ENCODE measurements at places on chromosomes 5 and 9.
A peak's percentile ranks its signal among the peaks of the same experiment; 100 is the strongest.

- DNase-seq, result no peak
These were observed 588.6 kb upstream of the GRAMD2B start for GRCh38 chr5:125834438-125835115.

GRCh38 chr5:11715461-11716196 lies 188.6 kb downstream of the CTNND2 start:
- DNase-seq, result no peak

GRCh38 chr5:83097689-83098231 lies 20.4 kb downstream of the XRCC4 start:
- no peak for DNase-seq

- no peak for DNase-seq
These were observed 129.1 kb upstream of the FSTL4 start for GRCh38 chr5:133741396-133741795.

GRCh38 chr5:171445644-171446516 lies 26.4 kb downstream of the FGF18 start:
- DNase-seq, result no peak

DNA sequence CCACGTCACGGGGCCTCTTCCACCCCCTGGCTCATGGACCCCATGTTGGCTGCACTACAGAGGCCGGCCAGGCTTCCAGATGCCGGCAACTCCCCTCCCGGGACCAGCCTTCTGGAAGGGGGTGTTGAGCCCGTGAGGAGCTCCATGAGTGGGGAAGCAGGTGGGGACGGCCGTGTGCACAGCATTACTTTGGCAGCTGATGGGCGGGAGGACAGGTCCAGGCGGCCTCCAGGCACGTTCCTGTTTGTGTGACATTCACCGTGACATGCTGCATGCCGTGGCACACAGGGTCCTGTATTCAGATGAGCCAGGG lies 29.1 kb upstream of the ABO start:
- no peak for DNase-seq

- no peak for DNase-seq
These were observed 74.1 kb downstream of the CFAP95 start for GRCh38 chr9:69894720-69895119.

DNA sequence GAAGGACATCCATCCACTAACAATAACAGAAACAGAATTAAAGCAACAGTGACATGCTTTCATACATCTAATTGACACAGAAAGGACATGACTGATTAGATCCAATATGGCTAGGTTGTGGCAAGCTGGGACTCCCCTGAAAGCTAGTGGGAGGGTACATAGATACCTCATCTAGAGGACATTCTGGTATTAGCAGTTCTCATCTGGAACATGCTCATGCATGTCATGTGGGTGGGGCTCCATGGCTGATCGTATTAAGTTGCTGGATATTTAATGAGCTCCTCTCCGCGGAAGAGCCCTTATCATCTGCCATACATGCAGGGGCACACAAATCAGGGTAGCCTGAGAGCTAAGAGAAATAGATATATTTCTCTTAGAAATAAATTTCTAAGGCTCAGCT lies 358.9 kb downstream of the ICE1 start:
- DNase-seq, result no peak

DNA sequence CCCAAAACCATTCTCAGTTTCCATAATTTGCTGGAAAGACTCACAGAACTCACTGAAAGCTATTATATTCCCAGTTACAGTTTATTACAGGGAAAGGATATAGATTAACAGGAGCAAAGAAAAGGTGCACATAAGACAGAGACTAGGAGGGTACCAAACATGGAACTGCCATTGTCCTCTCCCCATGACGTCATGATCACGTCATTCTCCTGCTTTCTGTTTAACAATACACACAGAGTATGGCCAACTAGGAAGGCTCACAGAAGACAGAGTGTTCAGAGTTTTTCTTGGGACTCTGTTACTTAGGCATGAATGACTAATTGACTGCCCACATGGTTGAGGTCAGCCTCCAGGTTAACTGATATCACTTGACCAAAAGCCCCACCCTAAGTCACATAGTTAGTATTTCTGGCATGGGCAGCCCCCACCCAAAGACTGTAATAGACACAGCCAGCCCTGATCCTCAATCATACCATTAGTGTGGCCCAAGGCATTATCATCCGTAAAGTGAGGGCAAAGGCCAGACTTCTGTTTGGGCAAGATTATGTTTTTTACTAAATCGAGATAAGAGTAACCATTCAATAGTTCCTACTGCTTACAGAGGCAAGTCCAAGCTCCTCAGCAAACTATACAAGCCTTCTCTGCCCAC lies 353.5 kb upstream of the POU5F2 start:
- DNase-seq, result no peak

DNA sequence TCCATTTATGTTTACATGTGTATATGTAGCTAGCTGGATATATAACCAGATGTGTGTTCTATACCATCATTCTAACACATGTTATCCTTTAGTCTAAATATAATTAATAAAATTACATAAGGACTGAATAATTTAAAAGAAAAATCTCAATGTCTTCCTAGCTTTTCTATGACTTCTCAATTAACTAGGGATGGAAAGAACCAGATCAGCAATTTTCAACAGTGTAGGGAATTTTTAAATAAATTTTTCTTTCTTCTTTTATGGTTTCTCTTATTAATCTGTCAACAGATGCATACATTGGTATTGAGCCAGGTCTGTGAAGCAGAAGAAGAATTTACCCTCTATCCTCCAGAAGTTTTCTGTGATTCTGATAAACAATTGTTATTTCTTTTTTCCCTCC lies 2180.4 kb upstream of the C9orf72 start:
- no peak for DNase-seq

GRCh38 chr5:133825631-133826289 lies 142.7 kb downstream of the C5orf15 start:
- no peak for DNase-seq

- no peak for DNase-seq
These were observed 15.5 kb upstream of the BNC2 start for GRCh38 chr9:16885931-16886330.

DNA sequence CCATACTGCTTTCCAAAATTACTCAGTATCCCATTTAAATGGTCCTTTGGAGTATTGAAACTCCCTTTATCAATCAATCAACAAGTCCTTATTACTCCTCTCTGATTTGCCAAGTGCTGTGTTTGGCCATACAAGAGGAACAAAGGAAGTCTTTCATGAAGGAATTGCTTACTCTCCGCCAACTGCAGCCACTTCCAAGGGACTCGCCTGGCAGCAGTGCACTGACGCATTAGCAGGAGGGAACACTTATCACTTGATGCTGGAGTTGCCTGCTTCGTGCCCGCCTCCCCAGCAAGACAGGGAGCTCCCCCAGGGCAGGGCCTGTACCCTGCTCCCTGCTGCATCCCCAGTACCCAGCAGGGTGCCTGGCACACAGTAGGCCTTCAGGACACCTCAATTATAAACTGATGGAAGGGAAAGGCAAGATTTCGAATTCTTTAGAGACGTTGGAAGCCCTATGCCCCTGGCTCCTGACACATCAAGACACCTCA lies 97.9 kb downstream of the CRB2 start:
- no peak for DNase-seq

GRCh38 chr9:93068956-93069355 lies 10.5 kb downstream of the SUSD3 start:
- DNase-seq, result no peak

GRCh38 chr9:135095470-135096407 lies 8.3 kb downstream of the OLFM1 start:
- no peak for DNase-seq

DNA sequence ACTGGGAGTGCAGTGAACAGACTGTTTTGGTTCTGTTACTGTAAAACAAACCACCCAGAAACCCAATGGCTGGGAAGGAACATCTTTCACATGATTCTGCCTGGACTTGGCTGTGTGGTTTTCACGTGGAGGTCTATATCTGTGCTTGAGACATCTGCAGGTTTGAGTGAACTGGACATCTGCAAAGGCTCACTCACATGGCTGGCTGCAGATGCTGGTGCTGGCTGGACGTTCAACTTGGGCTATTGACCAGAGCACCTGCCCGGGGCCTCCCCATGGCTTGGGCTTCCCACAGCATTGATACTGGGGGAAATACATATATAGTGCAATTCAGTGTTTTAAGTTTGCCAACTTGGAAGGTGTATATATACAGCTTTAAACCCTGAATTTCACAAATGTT lies 6.8 kb downstream of the CTSL start:
- DNase-seq, result no peak

GRCh38 chr9:15782106-15782505 lies 229.3 kb downstream of the CCDC171 start:
- no peak for DNase-seq

DNA sequence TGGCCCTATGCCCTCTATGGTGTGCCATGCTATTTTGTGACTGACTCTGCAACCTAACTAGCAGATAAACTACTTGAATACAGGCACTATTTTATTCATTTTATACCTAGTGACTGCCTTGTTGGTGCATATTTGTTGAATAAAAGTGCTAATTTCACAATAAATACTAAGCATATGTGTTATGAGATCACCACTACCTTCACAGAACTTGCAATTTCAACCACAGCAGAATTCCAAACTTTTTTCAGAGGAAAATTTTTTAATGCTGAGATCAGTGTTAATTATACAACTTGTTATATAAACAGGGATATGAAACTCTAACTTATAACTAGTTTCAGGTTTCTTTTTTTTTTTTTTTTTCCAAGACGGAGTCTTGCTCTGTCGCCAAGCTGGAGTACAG lies 94.8 kb downstream of the NR3C1 start:
- DNase-seq, result no peak

GRCh38 chr5:73694089-73694488 lies 68.1 kb downstream of the ARHGEF28 start:
- DNase-seq, result no peak

GRCh38 chr5:96332535-96333366 lies 100.3 kb downstream of the PCSK1 start:
- DNase-seq, result no peak

GRCh38 chr9:14281136-14281795 lies 32.7 kb downstream of the NFIB start:
- DNase-seq, result no peak

DNA sequence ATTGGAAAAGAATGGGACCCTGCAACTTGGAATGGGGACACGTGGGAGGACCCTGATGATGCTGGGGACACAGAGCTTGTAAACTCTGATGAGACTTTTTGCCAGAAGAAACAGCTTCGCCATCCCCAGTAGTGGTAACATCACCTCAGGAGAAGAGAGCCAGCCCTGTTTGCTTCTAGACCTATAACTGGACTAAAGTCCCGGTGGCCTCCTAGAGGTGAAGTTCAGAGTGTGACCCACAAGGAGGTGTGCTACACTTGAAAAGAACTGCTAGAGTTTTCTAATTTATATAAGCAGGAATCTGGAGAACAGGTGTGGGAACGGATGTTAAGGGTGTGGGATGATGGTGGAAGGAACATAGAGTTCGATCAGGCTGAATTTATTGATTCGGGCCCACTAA lies 19.8 kb downstream of the NSA2 start:
- no peak for DNase-seq

- no peak for DNase-seq
These were observed 17.9 kb downstream of the STARD4 start for GRCh38 chr5:111494355-111494999.

DNA sequence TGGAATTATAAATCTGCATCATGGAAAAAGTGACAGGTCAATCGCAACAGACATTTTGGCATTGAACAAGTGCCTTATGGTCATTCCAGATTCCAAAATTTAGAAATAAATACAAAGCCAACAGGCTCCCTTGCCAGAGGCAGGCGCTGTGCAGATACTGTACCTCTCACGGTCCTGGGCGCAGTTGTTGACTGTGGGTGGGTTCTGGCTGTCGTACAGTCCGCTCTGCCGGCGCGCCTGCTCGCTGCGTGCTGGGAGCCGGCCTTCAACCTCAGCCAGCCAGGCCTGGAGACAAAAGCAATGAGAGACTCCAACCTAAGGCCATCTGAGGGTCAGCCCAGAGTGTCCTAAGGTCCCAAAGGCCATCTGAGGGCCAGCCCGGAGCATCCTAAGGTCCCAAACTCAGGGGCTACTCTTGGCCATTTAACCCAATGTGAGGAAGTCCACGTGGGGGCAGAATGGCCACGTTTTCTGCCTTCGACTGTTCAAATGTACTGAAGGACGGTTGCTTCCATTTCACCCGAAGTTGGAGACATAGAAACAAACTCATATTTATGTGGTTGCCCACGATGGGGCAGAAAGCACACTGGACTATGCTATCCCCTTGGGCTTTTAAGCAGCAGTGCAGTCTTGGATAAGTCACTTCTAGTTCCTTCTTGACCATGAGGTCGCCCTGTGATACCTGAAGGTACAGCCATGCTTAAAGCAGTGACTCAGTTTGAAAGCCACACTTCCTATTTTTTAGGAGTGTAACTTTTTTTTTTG lies 65.2 kb downstream of the USP20 start:
- DNase-seq, result no peak

- peak; percentile 38 for DNase-seq
These were observed 893.5 kb upstream of the EDIL3 start for GRCh38 chr5:85278193-85278592.

DNA sequence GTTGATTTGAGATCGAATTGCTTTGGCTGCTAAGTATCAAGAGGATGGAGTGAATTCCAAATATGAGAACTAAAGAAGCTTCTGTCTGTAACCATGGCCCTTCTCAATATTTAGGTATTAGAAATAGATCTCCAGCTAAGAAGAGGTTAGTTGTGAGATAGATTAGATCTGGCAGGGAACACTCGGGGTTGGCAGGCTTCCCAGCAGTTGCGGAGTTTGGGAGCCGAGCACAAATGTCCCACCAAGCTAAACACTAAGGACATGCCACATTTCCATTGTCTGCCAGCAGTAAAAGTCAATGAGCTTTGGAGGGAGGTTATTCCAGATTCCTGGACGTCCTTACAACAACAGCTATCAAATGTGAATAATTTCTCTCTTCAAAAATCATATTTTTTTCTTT lies 85.8 kb downstream of the TAF11L14 start:
- no peak for DNase-seq

- DNase-seq, result no peak
These were observed 16.2 kb upstream of the MAT2B start for GRCh38 chr5:163489055-163489744.

DNA sequence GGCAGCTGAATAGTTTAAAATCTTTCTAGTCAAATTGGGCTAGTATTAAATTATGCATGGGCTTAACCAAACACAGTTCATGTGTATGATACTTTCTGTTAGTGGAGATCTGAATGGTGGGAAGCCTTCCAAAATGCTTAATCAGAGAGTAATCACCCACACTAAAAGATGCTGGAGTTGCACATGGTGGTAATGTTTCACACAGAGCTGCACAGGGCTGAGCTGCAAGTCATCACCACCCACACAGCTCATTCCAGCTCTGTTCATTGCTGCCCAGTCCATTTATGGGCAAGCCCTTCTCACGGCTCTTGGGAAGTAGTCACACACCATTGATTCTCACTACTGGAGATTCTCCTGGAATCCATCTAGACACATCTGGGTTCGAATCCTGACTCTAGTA lies 351.5 kb upstream of the KCNN2 start:
- DNase-seq, result no peak

DNA sequence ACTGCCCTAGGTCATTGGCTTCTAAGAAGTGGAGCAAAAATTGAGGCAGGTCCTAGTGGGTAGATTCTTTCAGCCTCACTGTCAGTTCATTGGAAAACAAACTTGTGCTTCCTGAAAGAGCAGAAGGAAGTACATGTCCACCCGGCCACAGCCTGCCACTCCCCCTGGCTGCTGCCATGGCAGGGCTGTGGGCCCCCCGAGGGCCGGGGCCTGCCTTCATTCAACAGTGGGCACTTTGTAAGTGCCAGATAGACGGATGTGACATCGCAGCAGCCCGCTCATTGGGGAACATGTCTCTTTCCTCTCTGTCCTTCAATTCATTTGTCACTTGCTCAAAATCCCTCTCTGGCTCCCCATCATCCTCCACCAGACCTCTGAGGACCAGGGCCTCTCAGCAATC lies 20.6 kb upstream of the NEURL1B start:
- no peak for DNase-seq

GRCh38 chr5:118687100-118687499 lies 301.2 kb downstream of the DTWD2 start:
- DNase-seq, result no peak
